ENCODE measurements at places on chromosomes 12 and 14. TPM values are rescaled to one million over a fixed set of nuclear protein-coding genes. Genes with fewer than 3 reads are reported as not detected.

- no peak for DNase-seq
Observed at GRCh38 chr12:121062391-121063045, 23.5 kb upstream of the OASL start.

DNA sequence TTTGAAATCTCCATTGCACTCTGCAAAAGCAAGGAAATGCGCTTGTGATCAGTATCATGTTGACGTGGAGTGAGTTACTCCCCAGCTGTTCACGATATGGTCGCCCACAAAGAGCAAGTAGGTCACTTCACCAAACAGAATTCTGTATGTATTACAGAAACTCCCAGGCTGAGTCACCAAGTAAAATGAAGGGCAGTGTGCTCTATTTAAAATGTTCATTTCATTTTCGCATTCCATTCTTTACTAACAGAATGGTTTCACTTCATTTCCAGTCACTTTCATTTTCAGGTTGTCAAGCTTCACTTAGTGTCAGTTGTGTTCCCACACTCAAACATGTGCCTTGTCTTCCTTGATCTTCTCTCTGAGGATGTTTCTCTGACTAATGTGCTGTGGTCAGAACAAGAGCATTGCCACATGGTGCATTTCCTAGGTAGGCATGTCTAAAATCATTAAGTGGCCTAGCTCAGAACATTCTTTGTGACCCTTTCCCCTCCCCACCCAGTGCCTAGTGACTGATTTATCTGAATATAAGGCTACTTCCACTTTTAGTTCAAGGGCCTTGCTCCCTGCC lies 391.2 kb downstream of the RAD51B start:
- DNase-seq: no peak

- DNase-seq: no peak
Observed at GRCh38 chr12:87274594-87275245, 754.5 kb downstream of the C12orf50 start.

USP44 gene
- total RNA-seq: 5.7 TPM

GRCh38 chr14:31441273-31442111 lies 15.8 kb downstream of the DTD2 start:
- no peak for DNase-seq

- no peak for DNase-seq
Observed at GRCh38 chr14:89469210-89470198, 52.5 kb upstream of the FOXN3 start.

ITGB7 gene
- total RNA-seq: 1.6 TPM

- DNase-seq: no peak
Observed at GRCh38 chr14:33793398-33794110, 157.3 kb downstream of the EGLN3 start.

DNA sequence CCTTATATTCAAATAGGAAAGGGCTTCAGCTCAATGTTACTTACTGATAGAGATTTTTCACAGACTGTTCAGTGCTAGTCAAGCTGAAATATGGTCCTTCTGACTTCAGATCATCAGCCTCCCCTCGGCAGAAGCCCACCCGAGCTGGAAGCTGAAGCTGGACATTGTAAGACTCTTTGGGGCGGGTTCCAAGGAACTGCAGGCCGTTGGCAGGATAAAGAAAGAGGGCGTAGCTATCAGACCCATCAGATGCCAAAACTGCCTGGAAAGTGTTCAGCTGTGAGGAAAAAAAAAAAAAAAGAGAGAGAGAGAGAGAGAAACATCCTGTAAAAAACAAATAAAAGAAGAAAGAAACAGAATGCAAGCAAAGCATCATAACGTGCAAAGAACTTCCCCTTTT lies 8.8 kb downstream of the NID2 start:
- DNase-seq: no peak

GRCh38 chr14:97977651-97978261 lies 1180.6 kb downstream of the VRK1 start:
- peak; percentile 87 for DNase-seq

DNA sequence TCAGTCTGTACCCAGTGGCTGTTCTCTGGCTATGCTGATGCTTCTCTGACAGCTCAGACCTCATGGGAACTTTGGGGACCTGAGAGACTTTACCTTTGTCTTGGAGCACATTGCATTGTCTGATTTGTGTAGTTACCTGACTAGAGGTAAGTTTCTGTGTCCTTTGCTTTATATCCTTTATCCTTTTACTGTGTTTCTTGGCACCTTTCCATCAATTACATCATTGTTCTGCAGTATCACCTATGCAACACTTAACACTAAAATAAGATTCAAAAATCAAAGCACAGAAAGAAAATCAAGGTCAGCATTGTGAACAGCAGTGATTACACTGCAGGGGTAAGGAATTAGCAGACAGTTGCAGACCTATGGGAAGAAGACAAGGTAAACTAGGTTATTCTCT lies 43.8 kb downstream of the SLC35F4 start:
- DNase-seq: no peak

DNA sequence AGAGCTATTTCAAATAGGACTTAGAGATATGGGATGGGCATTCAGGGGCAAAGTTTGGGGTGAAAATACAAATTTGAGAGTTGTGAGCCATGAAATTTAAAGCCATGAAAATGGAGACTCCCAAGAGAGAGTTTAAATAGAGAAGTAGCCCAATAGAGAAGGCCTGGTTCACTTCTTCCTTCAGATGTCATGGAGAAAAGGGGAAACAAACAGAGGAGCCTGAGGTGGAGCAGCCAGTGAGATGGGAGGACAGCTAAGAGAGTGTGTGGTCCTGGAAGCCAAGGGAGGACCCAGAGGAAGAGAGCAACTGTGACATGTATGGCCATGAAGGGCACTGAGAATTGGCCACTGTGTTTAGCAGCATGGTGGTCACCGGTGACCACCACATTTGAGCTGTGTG lies 12.3 kb upstream of the DYNLL1 start:
- DNase-seq: no peak

DNA sequence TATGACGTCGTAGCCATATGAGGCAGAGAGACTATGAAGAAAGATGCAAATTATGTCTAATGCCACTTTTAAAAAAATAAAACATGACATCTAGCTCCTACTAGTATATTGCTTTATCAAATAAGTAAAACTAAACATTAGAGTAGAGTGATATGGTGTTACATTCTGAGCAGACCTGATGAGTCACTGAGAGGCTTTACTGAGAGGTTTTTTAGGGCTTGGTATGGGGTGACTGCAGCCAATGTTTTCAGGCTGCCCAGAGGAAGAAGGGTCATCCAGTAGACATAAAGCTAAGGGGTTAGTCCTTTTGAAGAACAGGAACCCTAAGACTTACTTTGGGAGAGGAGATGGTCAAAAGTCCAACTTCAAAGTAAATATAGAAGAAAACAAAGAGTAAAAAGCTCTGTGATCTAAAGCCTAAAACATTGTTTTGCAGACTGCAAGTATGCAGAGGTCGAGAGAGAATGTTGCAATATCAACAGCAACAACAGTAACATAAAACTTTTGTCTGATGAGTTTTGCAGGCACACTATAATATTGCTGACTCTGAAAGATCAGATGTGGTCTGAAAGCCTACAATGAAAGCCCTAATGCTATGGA lies 774.7 kb downstream of the TMTC2 start:
- no peak for DNase-seq

SLC10A1 gene
- total RNA-seq: not detected

TOMM20L gene
- total RNA-seq: not detected

- no peak for DNase-seq
Observed at GRCh38 chr14:89117012-89117411, 292.6 kb downstream of the TTC8 start.

AQP6 gene
- total RNA-seq: not detected

DNA sequence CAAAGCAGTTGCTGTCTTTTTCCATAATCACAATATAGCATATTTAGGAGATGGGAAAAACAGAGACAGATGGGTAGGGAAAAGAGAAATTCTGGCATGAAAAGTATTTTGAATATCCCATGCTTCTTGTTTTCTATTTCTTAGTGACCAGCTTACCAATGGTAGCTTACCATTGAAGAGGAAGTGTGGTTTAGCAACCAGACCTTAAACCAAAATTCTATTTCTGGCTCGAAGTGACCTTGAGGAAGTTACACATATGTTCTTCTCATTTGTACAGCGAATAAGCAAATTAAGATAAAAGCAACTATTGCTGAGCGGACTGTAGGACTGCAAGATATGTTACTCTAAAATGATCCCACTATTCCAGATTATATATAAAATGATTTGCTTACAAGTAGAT lies 82.9 kb downstream of the FGD4 start:
- DNase-seq: no peak

ANKS1B gene
- total RNA-seq: 8.2 TPM

FAM186B gene
- not detected for total RNA-seq

- no peak for DNase-seq
Observed at GRCh38 chr12:27488479-27488878, 35.5 kb upstream of the PPFIBP1 start.

DNA sequence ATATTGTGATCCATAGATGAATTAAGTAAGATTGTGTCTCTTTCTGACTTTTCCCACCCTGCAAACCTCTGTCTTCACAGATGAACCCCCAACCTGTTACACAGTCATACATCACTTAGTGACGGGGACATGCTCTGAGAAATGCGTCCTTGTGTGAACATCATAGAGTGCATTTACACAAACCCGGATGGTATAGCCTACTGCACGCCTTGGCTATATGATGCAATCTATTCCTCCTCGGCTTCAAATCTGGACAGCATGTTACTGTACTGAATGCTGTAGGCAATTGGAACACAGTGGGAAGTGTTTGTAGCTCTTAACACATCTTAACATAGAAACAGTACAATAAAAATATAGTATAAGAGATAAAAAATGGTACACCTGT lies 7.4 kb upstream of the TESPA1 start:
- no peak for DNase-seq

NDUFA9 gene
- 1.5 TPM for total RNA-seq

DNA sequence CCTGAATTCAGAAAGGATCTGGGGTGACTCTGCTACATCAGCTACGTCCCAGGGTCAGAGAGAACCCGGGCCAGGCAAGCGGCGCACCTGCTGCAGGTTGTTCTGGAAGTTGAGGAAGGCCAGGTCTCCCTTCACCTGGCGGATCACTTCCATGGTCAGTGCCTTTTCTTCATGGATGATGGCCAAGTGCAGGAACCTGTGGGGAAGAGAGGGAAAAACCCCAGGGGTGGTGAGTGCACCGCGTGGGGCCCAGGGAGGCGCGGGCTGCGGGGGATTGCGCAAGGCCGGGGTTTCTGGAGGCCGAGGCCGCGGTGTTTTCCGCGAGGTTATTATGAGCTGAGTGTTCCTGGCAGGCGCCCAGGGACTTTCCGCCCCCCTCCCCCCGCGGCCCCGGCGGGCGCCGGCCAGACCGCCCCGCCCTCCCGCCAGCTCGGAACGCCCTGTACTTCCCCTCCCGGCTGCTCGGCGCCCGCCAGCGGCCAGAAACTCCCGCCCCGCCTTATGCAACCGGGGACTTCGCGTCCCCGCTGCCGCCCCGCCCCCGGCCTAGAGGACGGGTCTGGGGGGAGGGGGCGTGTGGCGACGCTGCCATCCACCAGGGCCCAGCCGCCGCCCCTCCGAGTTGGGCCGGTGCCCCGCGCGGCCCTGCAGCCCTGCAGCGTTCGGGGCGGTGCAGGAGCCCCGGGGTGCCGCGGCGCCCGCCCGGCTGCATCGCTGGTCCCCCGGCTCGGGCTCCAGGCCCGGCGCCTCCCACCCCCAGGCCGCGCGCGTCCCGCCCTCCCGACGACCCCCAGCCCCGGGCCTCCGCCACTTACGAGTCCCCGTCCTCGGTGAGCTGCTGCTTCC lies 723 bp downstream of the NFKBIA start:
- peak; percentile 98 for DNase-seq

DNA sequence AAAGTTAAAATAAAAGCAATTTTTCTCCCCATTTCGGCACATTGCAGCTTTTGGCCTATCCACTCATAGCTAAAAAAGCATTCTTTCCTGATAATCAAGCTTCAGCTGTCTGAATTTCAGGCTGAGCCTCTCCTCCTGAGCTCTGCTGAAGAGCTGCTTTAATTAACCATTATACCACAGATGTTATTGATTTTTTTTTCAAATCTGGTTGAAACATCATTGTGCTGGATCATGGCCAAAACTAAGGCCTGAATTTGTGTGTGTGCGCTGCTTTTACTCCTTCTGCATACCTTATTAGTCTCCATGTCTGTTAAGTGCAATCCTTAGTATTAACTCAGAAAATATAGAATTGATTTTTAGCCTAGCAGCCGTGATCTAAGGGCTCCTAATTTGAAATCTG lies 52.3 kb downstream of the MBIP start:
- no peak for DNase-seq

- no peak for DNase-seq
Observed at GRCh38 chr12:51407604-51408003, 16.4 kb upstream of the GALNT6 start.

DNA sequence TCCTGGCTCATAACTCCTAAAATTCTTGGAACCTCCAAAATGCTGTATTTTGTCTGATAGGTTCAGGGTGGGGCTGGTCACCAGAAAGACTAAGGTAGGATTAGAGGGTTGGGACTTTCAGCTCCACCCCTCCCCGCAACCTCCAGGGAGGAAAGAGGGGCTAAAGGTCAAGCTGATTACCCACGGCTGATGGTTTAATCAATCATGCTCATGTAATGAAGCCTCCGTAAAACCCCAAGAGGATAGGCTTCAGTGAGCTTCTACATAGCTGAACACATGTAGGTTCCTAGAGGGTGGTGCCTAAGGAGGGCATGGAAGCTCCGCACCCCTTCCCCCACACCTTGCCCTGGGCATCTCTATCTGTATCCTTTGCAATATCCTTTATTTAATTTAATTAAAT lies 60.0 kb downstream of the DGLUCY start:
- DNase-seq: no peak

- DNase-seq: no peak
Observed at GRCh38 chr12:92844151-92844763, 84.8 kb downstream of the EEA1 start.
